ENCODE measurements at places on chromosomes 7 and 10.

- no peak for DNase-seq
These were observed 63.5 kb downstream of the UBE2H start for GRCh38 chr7:129889133-129889844.

DNA sequence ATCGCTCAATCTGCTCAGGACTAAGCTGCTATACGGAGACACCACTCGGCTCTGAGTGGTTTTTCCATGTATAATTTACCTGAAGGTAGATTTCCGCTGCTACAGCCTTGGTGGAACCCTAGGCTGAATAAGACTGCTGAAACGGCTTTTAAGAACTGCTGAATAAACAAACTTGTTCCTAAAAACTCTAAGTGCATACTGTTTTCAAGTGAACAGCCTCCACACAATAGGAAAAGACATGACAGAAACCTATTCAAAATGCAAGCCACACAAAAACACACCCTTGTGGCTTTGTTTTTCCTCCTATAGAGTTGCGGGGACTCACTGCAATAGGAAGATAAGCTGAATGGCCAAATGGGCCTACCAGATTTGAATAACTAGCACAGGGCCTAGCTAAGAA is 117.2 kb downstream of the UBE2H start:
- DNase-seq: no peak

DNA sequence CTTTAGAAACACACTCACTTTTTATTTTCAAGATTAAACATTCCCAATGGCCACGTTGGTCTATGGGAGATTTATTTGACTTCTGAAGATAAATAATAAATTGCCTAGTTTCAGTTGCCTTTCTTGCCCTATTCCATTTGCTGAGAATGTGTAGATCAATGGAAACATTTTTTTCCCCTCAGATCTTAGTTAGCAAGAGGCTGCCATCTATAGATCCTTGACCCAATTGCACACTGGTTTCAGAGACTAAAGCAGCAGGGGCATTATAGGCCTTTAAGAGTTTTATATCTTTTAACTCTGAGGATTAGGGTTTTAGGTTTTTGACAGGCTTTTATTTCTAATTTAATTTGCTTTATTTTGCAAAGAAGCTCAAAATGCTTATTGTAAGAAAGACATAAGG is 163.2 kb upstream of the GPR26 start:
- DNase-seq: no peak

- DNase-seq: no peak
These were observed 8.2 kb downstream of the CNNM1 start for GRCh38 chr10:99337311-99337811.

DNA sequence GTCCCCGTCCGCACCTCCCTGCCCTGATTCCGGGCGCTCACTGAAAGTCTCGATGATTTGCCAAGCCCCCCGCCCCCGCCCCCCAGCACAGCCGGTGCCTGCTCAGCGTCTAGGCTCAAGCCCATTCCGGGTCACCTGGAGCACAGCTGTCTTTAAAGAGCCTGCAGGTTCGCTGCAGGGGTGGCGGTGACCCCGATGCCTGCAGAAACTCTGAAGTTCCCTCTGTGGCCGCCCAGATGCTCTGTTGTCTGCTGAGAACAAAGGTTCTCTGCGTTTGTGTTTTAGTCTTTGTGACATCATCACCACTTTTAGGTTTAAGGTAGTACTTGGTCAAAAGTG is 780 bp downstream of the VENTX start:
- no peak for DNase-seq

DNA sequence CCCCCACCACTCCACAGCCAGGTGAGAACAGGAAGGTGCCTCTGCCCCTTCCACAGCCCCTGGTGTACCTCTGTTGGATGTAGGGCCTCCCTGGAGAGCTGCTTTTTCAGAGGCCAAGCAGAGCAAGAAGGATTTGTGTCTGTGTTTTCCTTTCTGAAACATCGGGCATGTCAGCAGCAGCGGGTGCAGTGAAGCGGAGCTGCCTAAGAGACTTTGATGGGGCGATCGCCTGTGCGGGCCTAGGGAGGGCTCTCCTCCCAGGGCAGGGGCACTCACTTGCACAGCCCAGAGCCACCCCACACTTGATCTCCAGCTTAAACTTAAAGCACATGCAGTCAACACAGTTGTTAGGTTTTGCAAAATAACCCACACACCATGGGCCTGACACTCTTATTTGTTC is 324.7 kb downstream of the ACTR3B start:
- DNase-seq: no peak

GRCh38 chr10:95464280-95464679 is 96.9 kb downstream of the SORBS1 start:
- no peak for DNase-seq

DNA sequence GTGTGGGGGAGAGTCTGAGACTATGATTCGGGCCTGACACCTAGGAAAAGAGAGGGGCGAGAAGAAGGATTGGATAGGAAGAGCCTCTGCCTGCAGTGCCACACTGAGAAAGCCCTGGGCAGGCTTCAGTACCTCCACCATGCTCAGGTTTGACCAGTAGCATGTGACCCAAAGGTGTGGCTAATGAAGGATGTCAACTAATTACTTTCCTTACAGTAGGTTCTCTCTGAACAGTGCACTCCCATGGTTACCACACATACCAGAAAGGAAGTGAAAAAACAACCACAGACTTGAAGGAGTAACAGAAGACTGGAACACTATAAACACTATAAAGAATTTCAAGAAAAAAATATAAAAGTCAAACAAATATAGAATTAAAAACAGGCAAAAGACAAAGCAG is 46.2 kb downstream of the SEM1 start:
- no peak for DNase-seq

DNA sequence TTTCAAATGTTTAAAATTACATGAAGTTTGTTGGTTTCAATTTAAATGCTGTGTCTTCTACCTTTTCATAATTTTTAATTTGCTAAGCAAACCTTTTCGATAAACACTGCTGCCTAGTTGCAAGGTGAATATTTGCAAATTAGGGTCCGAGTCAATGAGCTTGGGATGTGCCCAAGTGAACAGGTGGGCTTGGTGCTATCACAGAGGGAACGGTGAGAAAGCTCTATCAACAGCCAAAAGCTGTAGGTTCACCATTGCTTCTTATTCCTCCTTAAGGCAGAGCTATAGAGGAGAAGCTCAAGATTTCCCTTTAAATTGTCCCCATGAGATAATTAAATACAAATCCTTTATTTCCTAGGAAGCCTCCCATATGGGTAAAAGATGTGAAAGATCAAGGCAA is 245.3 kb upstream of the CELF2 start:
- no peak for DNase-seq

DNA sequence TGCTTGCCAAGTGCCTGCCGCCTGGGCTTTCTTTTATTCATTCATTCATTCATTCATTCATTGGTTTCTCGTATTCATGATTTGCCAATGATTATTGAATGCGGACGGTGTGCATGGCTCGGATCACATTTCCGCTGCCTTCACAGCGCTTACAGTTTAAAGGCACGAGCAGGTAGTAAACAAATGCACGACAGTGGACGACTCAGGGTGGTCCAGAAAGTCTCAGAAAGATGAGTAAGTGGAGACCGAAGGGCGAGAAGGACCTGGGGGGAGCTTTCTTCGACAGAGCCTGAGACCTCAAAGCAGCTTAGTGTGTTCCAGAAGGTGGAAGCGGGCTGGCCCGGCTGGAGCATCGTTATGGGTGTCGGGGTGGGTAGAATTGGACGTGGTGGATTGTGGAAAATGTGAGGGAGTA is 506 bp downstream of the MCM10 start:
- DNase-seq: no peak

DNA sequence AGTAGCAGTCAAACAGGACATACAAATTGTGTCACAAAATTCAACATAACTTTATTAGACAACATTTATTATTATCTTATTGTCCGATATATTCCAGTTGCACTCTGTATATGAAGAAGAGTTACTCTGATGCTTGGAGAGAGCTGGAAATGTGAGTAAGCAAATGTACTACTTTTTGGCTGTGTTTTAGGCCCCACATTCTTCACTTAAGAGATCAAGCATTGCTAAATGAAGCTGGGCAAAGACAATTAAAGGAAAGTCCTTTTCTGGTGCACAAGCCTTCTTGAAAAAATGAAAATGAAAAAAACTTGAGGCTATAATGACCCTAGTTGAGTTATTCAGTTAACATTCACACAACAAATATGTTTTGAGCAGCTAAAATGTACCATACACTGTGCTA is 26.1 kb downstream of the MYPN start:
- no peak for DNase-seq

DNA sequence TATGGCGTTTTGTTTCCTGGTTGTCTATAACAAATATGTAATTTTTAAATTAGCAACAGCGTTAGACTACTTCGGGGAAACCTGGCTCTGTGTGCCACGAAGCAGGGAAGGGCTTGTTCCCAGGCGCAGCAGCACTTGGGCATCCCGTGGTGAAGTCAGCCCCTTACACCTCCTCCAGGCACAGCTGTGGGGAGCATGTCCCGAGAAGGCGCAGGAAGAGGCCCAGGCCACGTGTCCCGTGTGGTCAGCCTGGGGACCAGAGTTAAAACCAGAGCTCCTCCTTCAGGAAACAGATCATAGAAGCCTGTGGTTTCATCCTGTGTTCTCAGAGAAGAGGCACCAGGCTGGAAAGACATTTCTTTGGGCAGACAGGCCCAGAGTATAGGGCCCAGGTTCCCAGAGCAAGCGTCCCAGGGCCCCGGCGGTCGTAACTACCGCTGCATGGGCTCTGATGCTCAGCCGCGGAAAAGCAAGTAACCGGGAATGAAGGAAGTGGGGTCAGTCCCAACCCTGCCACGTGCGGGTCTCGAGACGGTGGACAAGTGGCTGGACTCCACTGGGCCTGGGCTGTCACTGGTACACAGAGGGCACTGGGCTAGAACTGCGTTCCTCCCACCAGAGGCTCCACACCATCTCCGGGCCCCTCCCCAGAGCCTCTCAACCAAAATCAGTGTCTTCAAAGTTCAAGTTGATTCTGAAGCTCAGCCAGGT is 7.1 kb downstream of the NUDT1 start:
- DNase-seq: no peak

DNA sequence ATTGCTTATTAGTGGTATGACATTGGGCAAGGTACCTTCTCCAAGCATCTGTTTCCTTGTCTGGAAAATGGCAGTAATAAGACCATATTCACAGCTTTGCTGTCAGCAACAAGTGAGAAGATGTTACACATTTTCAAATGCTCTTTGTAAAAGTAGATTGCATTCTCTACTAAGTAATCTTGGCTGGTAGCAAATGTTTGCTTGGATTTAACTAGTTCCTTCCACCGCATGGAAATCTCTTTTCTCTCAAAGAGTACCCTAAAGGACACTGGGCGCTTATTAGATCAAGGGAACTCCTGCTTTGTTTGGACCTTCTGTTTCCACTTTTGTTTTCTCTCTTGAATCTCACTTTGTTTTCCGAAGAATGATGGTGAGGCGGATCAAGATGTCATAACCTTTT is 185.2 kb upstream of the BMPER start:
- no peak for DNase-seq

GRCh38 chr7:28452681-28453080 is 40.4 kb downstream of the CREB5 start:
- DNase-seq: no peak

DNA sequence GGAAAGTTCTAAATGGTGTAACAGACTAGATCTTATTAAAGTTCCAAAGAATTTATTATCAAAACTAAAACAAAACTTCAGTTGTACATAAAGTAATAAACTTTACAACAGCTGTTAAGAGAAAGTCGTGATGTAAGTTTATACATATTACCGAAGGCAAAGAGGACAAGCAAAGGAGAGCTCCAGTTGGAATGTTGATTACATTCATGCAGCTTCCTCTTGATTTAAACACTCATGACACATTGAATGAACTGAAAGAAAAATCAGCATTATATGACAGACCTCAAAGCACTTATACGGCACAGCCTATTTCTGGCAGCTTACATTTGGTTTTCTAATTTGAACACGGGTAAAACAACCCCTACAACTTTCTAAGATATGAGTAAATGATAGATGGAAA is 13.6 kb downstream of the SRI start:
- no peak for DNase-seq

DNA sequence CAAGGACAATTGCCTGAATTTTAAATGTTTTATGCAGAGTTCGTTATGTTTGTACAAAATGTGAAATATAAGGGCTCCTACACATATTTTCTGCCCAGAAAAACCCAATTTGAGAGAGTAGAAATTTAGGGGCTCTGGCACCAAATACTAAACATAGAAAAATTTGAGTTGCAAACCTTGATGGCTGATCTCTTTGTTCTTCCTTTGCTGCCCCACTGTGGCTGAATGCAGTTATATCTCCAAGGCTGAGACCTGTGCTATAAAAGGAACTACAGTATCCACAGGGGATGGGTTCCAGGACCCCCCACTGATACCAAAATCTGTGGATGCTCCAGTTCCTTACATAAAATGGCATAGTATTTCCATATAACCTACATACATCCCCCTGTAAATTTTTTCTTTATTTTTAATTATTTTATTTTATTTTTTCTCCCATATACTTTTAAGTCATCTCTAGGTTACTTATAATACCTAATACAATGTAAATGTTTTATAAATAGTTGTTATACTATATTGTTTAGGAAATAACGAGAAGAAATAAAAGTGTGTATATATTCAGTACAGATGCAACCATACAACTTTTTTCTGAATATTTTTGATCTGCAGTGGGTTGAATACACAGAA is 22.5 kb downstream of the CFAP43 start:
- DNase-seq: peak; percentile 41

- DNase-seq: no peak
These were observed 30.8 kb upstream of the KPNA7 start for GRCh38 chr7:99238558-99239341.

GRCh38 chr7:151352512-151352911 is 10.9 kb downstream of the NUB1 start:
- no peak for DNase-seq

DNA sequence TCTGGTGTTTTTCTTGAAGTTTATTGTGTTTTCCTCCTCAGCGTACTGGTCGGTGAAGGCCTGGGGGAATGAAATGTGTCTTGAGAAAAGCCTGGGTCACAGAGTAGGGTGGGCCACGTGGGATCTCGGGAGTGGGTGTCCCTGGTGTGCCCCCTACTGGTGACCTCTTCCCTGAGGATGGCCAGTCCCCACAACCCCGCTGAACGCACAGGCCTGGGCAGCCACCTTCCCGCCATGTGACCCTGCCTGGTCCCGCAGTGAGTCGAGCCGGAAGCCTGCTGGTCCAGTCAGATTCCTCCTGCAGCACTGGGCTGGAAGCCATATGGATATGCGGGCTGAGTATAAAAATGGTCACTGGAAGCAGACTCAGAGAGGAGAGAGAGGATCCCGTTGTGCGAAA is 52.9 kb upstream of the GNA12 start:
- no peak for DNase-seq

- DNase-seq: no peak
These were observed 28.9 kb upstream of the CREB3L2 start for GRCh38 chr7:138030679-138031351.

GRCh38 chr7:84781838-84782237 is 405.0 kb downstream of the SEMA3D start:
- no peak for DNase-seq

- no peak for DNase-seq
These were observed 38.5 kb upstream of the STEAP4 start for GRCh38 chr7:88344956-88345832.
